ENCODE measurements at places on chromosomes 2 and 18.

DNA sequence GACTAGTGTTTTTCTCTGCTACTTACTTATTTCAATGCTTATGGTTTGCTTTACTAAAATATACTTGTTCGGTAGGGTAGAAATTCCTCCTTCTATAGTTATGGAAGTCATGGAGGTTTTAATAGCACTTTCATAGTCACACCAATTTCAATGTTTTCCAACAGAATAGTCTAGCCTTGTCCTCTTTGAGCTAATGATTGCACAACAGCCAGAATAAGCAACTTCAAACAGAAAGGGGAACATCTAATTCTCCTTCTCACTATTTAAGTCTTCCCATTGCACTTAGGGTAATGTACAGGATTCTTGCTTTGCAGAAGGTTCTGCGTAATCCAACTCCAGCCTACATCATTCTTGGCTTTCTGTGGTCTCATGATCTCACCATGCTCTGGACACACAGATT lies 287.7 kb upstream of the GCFC2 start:
- DNase-seq, result no peak

DNA sequence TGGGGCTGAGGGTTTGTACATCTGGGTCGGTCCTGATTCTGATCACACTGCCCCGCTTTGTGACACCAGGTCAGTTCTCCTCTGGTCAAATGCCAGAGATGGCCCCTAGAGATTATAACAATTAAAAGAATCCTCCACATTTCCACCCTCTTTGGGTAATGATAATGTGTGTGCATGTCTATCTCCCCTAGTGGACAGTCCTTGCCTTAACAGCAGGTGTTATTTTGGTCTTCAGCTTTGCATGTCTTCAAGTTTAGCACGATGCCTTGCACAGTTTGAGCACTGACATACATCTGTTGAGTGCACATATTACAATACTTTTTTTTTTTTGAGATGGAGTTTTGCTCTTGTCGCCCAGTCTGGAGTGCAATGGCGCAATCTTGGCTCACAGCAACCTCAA lies 25.7 kb upstream of the COX7A2L start:
- DNase-seq, result no peak

DNA sequence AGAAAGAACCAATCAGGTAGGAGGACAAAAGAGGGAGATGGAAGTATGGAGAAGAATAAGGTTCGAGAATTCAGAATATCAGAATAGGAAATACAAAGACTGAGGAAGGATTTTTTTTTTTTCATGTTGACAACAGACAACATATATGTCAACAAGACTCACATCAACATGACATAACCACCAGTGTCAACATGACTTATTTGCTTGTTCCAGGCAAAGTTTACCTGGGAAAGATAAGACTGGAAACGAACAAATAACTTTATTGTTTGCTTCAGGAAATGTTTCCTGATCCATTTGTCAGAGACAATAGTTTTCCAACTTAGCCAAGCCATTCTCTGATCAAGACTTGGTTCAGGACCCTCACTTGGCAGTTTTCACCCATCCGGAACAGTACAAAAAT lies 321.9 kb upstream of the NETO1 start:
- DNase-seq, result no peak

DNA sequence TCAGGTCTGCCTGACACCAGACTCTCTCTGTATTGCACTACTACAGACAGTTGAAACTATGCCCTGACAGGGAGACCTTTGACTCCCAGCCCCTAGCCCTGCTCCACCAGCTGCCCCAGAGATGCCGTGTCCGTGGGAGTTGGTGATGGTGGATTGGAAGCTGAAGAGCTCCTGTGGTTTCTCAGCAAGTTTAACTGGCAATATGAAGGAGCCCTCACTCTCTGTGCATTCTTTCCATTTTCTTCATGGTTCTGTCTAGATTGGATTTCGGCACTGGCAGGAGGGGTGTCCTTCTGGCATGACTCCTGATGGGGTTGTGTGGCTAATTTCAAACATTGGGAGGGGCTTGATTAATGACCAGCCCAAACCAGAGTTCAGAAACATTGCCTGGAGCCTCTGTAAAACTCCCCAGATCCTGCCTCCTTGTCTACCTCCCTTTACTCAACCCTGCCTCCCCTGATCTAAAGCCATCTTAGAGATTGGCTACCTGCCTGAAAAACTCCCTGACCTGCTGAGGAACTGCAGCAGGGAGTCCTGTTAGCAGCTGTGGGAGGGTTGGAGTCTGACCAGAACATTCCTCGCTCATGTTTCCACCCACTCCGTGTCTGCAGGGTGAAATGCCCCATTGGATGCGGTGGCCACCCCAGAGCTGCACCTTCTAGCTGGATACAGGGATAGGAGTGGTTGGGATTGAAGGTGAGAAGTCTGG lies 206.9 kb upstream of the SPRED2 start:
- DNase-seq, result no peak

- DNase-seq, result no peak
These were observed 11.9 kb upstream of the BCL2L11 start for GRCh38 chr2:111108745-111109271.

Data from NCI-H2171 (cell line).